ENCODE measurements at places on chromosomes 7 and 10. TPM values are rescaled to one million over a fixed set of nuclear protein-coding genes. Genes with fewer than 3 reads are reported as not detected.

- DNase-seq = no peak
Measured at GRCh38 chr7:151833691-151834090, 43.2 kb downstream of the PRKAG2 start.

GRCh38 chr10:24378126-24378920 lies 169.4 kb downstream of the KIAA1217 start:
- DNase-seq = no peak

- peak; percentile 16 for DNase-seq
Measured at GRCh38 chr10:58746474-58747185, 234.0 kb downstream of the BICC1 start.

DNA sequence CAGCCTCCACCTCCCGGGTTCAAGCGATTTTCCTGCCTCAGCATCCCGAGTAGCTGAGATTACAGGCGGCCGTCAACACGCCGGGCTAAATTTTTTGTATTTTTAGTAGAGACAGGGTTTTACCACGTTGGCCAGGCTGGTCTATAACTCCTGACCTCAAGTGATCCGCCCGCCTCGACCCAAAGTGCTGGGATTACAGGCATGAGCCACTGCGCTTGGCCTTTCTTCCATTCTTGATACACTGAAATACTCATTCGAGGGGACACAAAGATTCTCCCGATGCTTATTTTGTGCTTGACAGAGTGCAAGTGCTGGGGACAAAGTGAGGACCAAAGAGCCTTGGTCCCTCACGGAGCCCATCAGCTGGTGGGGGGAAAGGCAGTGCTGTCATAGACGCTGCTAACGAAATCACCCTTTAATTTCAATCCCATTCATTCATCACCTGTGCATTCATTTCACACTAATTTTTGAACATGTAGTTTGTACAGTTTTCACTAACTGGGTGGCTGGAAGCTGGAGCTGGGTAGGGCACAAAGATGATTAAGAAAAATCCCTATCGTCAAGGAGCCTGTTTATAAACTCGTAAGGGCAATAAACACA lies 621 bp upstream of the FAM133B start:
- no peak for DNase-seq

DNA sequence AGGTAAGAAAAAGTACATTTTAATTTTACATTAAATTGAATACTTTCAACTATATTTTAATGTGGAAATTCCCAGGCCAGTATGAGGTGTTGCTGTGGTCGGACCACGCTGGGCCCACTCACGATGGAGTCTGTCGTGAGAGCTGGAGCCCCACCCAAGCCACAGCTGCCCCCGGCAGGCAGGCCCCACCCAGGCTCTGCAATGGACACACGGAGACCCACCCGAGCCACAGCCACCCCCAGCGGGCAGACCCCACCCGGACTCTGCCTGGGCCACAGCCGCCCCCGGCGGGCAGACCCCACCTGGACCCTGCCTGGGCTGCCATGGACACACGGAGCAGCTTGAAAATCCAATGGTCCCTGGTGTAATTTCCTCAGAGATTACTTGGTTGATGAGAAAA lies 141.3 kb downstream of the PTPRN2 start:
- no peak for DNase-seq

DNA sequence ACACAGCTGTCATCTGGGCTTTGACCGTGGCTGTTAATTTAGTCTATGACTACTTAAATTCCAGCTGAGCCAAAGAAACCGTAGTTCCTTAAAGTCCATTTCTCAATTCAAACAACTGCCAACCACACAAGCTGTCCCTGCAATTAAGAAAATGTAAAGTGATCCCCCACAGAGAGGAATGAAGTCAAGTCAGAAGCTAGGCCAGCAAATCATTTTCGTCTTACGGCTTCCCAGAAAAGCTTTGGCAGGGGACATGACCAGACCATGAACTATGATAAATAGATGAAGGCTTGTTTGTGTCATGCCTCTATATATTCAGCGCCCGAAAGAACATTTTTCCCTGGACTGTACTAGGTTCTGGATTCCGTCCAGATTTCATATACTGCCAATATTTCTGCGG lies 54.6 kb downstream of the HACD1 start:
- no peak for DNase-seq

GRCh38 chr10:121457729-121458128 lies 140.5 kb downstream of the FGFR2 start:
- DNase-seq = peak; percentile 20

- DNase-seq = no peak
Measured at GRCh38 chr7:24764011-24764410, 6.7 kb upstream of the GSDME start.

GRCh38 chr7:19853261-19853832 lies 79.9 kb upstream of the TMEM196 start:
- no peak for DNase-seq

DNA sequence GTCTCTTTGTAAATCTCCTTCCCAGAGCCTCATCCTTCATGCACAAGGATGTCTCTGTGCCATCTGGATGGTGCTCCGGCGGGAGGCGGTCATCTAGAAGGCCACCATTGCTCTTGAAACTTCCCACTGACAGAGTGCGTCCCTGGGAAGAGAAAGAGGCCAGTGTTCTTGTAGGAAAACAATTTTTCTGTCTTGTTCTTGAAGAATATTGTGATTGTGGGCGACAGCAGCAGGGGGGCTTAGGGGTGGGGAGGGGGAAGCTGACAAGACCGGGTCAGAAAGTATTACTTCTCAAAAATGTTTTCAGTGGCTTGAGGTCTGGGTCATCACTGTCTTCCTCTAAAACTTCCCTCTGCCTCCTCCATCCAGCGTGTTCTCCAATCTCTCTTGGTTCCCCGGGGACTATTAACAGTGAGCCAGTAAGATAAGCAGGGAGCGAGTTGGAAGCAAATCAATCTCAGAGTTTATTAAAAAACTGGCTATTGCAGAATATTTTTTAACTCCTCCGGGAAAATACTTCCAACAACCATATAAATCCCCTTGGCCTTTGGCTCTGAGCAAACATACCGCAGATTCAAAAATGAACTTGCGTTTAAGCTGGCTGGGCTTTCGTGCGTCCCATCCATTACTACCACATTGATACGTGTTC lies 597.8 kb upstream of the MGMT start:
- no peak for DNase-seq

DNA sequence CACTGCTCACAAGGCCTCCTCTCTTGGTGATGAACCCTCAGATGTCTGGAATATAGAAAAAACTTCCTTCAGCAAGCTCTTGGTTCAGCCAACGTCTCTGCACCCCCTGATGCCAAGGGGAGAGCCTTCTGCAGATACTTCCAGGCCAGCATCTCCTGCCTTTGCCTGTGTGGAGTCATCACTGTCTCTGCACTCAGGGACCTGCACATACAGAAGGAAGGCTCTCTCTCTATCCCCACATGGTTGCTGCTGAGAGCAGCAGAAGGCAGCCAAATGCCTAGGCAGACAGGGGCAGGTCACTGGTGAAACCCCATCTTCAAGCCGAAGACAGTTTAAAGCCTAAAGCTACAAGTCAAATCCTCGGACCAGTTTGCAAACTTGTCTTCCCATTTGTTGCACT lies 137.6 kb downstream of the WDR11 start:
- no peak for DNase-seq

GRCh38 chr10:3251172-3251571 lies 78.6 kb upstream of the PITRM1 start:
- DNase-seq = no peak

- DNase-seq = no peak
Measured at GRCh38 chr7:85078181-85078580, 108.7 kb downstream of the SEMA3D start.

- DNase-seq = peak; percentile 28
Measured at GRCh38 chr10:24716295-24716694, 7.4 kb downstream of the ARHGAP21 start.

The NEUROD6 gene
- total RNA-seq = not detected

The ECHDC3 gene
- total RNA-seq = 153 TPM

The ANKRD2 gene
- total RNA-seq = not detected

The LRRTM3 gene
- total RNA-seq = 1.3 TPM

The XRCC2 gene
- total RNA-seq = under 0.01 TPM

The MRPS17 gene
- 8.8 TPM for total RNA-seq
